DND-41 (cell line): ENCODE measurements at places on chromosomes 3 and 15.

GRCh38 chr3:151775314-151776258, 38.3 kb upstream of the AADAC start:
- DNase-seq: no peak

DNA sequence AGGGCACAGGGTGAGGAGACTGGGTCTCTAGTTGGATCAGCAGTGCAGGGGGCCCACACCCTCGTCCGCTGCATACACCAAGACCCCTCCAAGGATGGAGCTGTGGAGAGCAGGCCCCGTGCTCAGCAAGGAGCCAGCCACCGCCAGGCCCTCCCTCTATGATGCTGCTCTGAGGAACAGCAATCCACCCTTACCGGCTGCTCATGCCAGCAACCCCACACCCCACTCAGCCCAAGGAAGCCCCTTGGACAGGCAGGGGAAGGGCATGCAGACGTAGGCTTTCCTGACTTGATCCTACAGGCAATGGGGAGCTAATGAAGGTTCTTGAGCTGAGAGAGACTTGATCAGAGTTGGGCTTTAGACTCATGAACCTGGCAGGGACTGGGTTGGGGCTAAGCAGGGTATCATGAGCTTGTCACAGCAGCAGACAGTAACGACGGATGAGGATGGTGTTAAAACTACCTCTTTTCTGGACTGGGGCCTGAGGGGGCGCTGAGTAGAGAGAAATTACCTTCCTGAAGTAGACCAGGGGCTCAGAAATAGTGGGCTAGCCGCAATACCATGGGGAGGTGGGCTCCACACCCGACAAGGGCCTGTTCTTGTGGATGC, 50.5 kb upstream of the FGD5 start:
- DNase-seq: no peak

GRCh38 chr15:68214838-68215254, 9.7 kb upstream of the CALML4 start:
- no peak for DNase-seq

DNA sequence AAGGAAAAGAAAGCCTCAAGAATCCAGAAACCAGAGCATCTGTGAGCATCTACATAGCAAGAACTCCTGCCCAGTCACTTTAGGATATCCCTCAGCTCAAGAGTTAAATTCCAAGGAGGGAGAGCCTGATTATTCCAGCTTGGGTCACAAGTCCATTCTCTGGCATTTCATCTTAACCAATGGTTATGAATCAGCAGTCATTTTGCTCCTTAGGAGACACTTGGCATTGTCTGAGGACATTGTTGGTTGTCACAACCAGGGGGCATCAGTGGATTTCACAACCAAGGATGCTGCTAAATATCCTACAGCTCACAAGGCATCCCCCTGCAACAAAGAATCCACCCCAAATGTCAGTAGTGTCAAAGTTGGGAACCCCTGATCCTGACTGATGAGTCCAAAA, 51.0 kb upstream of the LMCD1 start:
- no peak for DNase-seq

DNA sequence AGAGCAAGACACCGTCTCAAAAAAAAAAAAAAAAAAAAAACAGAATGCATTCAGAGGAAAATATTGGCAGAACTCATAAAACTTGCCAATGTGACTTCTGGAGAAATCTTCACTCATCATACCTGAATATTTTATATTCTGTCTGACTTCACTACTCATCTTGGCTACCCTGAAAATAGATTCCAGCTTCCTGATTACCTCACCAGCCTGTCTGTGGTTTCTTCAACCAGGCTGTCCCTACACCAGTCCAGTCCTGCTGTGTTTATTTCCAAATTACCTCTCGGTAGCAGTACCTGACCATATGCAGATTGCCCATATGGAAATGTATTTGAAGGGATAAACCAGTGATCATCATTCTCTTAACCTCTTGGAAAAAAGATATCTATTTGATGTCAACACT, 9.3 kb upstream of the P3H2 start:
- no peak for DNase-seq

- no peak for DNase-seq
These were observed 66.4 kb downstream of the USP13 start for GRCh38 chr3:179719048-179719734.

GRCh38 chr3:60935709-60936108, 315.5 kb downstream of the FHIT start:
- no peak for DNase-seq

GRCh38 chr3:186529201-186529999, 14.8 kb downstream of the CRYGS start:
- DNase-seq: no peak

GRCh38 chr3:160885791-160886286, 129.8 kb downstream of the PPM1L start:
- peak; percentile 98 for DNase-seq

GRCh38 chr3:182668974-182669373, 124.3 kb upstream of the ATP11B start:
- DNase-seq: no peak

- no peak for DNase-seq
These were observed 12.2 kb downstream of the MAN2A2 start for GRCh38 chr15:90915216-90915807.

DNA sequence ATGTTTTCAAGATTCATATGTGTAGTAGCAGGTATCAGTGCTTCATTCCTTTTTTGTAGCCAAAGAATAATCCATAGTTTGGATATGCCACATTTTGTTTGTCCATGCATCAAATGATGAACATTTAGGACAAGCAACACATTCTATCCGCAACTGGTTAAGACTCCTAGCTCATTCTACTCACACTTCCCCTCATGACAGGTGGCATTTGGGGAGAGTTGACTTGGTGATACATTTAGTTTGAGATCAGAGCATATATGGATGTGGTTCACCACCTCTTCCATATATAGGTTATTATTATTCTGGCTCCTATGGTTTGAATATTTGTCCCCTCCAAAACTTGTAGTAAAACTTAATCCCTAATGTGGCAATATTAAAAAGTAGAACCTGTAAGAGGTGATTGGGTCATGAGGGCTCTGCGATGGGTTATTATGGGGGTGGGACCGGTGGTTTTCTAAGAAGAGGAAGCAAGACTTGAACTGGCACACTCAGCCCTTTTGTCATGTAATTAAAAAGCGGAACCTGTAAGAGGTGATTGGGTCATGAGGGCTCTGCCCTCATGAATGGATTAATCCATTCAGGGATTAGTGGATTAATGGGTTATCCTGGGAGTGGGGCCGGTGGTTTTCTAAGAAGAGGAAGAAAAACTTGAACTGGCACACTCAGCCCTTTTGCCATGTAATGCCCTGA, 75.3 kb upstream of the HRH1 start:
- no peak for DNase-seq

DNA sequence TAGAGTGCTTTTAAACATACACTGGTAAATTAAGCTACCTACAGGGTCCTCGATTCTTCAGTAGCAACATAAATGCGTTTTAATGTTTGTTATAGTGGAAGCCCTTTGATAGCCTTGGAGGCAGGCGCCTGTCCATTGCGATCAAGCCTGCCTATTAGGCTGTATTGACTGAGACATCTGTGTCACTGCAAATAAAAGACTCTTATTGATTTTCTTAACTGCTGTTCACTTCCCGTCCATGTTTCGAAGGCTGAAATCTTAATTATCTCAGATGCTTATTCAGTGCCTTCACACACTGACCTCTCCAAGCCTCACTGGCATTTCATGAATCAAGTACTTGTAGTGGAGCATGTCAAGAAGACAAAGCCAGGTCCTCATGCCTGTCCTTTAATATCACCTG, 51.1 kb downstream of the MAP2K5 start:
- DNase-seq: no peak

- DNase-seq: no peak
These were observed 36.0 kb downstream of the BTLA start for GRCh38 chr3:112463250-112463649.
